Right lobe of liver (tissue), 6 donors: ENCODE measurements at places on chromosomes 1 and 21.

GRCh38 chr1:225772323-225772768, 5.3 kb upstream of the SRP9 start:
- peak; percentile 80 for DNase-seq

GRCh38 chr1:31095298-31095981, 29.9 kb upstream of the PUM1 start:
- DNase-seq, result no peak

DNA sequence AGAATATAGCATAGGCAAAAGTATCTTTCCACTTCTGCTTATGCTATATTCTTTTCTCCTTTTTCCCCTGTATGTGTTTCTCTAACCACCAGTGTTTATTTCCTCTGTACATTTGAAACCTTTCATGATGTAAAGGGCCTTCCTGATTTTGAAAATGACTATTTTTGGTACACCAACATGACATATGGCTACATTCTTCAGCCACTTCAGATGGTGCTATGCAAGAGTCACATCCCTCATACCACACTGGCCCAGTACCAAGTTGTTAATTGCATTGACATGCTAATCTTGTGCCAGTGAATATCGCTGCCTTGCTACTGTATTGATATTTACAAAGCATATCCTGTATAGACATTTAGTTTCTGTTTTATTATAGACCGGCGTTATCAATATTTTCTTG, 408.7 kb downstream of the NCAM2 start:
- no peak for DNase-seq

GRCh38 chr1:87329051-87329525, 408 bp downstream of the LMO4 start:
- DNase-seq, result peak; percentile 79

GRCh38 chr21:42596657-42597056, 56.8 kb upstream of the PDE9A start:
- no peak for DNase-seq

DNA sequence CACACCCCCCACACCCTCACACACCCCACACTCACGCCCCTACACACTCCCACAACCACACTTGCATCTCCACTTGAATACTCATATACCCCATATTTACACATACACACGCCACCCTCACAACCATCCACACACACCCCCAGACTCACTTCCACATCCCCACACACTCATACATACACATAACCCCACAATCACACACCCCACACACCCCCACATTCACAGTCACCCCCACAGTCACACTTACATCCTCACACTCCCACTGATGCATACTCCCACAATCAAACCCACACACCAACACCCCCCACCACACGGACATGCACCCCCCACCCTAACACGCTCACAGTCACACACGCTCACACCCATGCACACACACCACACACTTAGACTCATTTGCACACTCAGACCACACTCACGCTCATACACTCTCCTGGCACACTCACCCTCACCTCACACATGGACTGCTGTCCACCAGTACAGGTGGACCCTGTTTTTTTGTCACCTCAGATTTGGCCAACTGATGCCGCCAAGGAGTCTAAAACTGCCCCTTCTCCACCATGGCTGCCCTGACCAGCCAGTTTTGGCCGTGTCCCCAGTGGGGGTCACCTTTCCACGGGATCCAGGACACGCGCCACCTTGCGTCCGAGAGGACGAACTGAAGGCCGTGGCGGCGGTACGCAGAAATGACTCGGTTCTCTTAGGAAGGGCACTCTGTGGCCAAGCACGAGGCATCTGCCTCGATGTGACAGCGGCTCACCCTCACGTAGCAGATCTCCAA, 45.3 kb upstream of the EDN2 start:
- DNase-seq, result peak; percentile 30

GRCh38 chr1:222940906-222941305, 126.1 kb downstream of the DISP1 start:
- DNase-seq, result no peak

- DNase-seq, result no peak
Observed at GRCh38 chr1:182587093-182587492, 2.0 kb downstream of the RNASEL start.

DNA sequence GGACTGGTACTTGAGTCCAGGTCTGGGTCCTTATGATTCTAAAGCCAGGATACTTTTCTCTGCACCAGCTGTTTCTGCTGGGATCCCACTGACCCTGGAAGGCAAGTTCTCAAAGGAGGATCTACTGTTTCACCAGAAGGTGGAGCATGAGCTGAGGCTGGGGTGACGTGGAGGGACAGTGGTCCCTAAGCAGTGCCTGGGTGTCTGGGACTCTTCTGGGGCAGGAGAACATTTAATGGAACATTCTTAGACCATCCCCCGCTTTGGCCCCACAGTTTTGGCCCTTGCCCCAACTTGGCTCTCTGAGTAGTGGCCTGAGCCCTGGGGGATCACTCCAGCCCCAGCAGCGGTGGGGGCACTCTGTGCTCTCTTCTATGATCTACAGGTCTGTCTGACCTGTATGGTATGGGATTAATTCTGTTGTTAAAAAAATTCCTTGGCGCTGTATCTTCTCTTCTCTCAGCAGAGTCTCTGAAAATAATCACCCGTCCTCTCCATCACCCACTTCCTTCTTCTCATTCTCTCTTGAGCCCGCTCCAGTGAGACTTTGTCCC, 60.3 kb upstream of the CSF3R start:
- no peak for DNase-seq

DNA sequence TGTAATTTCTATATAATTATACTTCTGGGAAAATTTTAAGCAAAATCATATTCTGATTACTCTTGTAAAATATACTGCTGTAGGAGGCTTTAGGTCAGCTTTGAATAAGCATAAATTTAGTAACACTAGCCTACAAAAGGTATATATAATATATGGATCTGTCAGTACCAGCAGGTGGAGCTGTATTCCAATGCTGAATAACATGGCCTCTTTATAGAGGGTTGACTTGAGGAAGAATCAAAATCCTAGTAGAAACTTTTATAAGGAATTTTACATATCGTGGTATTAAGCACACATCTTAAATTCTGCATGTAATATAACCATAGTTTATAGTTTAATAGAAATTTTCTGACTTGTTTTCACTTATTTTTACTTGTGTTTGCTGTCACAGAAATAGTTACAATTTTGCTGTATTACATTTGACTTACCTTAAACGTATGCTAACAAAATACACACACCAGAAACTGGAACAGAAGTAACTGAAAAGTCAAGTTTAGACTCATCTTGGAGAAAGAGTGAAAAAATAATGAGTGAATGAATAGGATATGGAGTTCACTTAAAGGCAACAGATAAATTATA, 79.3 kb downstream of the HMCN1 start:
- no peak for DNase-seq

DNA sequence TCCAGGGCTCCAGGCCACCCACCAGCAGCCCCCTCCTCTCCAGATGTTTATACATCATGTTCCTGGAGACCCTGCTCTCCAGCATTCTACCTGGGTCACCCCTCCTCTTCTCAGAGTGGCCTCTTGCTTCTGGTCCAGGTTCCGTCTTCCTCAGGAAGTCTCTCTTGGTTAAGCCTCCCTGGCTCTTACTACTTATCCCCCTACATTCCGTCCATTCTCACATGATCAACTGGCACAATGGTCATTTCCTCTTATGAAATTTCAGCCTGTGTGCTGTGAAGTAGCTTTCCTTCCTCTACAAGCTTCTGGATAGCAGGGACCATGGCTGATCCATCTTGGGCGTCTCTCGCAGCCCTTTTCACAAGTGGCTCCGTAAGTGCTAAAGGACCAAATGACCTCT, 33.9 kb upstream of the ATP2B4 start:
- DNase-seq, result no peak

GRCh38 chr1:223332997-223333396, 31.0 kb downstream of the SUSD4 start:
- no peak for DNase-seq

GRCh38 chr21:41023936-41024335, 144.0 kb upstream of the BACE2 start:
- no peak for DNase-seq

DNA sequence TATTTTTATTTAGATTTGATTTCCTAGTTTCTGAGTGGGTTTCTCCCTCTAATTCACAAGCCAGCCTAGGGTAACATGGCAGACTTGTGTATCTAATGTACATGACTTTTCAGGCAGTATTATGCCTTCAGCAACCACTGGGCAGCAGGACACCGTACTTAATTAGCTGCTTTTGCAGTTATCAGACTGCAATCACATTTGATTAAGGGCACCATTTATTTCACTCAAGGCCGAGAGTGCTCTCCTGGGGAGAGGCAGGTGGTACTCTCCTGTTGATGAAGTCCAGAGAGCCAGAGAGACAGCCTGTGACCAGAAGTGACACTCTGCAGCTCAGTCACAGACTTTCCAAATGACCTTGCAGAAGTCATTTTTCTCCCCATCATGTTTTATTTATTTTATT, 18.7 kb downstream of the CYYR1 start:
- DNase-seq, result no peak

GRCh38 chr1:46692811-46693770, 21.4 kb downstream of the TEX38 start:
- no peak for DNase-seq

- DNase-seq, result no peak
Observed at GRCh38 chr1:207045453-207045852, 5.6 kb downstream of the YOD1 start.

- DNase-seq, result no peak
Observed at GRCh38 chr1:112711041-112711440, 4.1 kb downstream of the PPM1J start.
